ENCODE measurements at places on chromosomes 7 and 10. TPM values are rescaled to one million over a fixed set of nuclear protein-coding genes. Genes with fewer than 3 reads are reported as not detected.

CFAP58 gene
- total RNA-seq, result 0.64 TPM

AP5Z1 gene
- 37.6 TPM for total RNA-seq

DEPP1 gene
- 566 TPM for total RNA-seq

- no peak for DNase-seq
Measured at GRCh38 chr7:91690541-91691070, 189.9 kb downstream of the MTERF1 start.

DNA sequence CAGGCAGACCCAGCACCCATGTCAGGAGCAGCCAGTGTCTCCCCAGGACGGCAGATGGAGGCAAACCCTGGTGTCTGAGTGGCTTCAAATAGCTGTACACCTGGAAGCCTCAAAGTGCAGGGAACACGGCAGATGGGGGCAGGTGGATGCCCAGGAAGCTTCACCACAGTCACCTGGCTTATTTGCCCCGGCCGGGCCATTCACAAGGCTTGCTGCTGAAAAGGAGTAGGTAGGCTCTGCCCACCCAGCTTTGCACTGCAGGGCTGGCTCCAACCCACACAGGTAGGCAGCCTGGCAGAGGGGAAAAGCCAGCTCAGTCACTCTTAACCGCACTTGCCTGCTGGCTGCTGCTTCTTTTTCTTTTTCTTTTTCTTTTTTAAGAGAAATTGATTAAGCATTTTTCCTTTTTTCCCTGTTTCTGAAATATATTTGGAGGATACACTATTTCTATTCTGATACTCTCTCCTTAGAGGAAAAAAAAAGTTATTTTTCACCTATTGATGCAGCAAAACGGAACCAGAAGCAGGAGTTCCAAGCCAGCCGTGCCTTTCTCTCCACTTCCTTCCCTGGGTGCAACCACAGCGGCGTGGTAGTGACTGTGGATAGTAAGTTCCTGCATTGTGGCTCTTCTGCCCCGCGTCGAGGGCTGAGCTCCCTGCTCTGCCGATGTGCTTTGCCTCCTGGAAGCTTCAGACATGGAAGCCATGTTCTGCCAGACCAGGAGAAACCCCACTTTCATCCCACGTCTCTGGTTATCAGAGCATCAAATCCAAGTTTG lies 118.3 kb downstream of the KLF6 start:
- no peak for DNase-seq

DNA sequence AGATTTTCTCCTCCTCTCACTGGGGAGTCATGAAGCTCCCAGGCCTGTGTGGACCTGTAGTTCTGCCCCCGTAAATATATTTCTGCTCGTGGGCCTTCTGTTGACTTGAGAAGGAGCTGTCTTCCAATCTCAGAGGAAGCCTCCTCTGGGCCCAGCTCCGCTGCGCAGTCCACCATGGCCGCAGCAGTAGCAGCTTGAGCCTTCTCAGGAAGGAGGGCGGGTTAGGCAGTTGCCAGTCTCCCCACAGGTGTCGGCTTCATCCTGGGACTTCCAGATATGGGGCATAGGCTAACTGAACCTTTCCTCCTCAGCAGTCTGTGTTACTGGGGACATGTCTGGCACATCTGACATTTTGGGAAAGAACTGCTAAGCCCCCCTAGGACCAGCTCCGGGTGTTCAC lies 62.9 kb upstream of the TRIM8 start:
- DNase-seq, result no peak

DNA sequence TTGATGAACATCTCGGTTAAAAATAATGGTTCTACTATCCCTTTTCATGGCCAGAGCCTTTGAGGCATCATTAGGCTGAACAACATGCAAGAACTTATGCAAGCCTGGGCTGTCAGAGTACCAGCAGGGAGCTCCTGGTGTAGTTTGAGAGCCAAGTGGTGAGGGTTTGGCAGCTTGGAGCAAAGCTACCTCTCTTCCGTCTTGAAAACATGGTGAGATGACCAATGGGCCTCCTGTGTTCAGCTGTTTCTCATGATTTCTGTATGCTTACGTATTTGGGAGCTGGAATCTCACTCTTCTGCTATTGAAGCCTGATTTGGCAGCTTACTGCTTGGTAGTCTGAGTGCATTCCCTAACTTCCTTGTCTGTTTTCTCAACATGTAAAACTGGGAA lies 150.4 kb downstream of the CXCL12 start:
- no peak for DNase-seq

- DNase-seq, result no peak
Measured at GRCh38 chr10:6929148-6929830, 349.2 kb upstream of the PRKCQ start.

- DNase-seq, result no peak
Measured at GRCh38 chr10:106189292-106189691, 975.2 kb downstream of the SORCS1 start.

GRCh38 chr10:7891634-7892033 lies 73.3 kb downstream of the TAF3 start:
- no peak for DNase-seq

DNA sequence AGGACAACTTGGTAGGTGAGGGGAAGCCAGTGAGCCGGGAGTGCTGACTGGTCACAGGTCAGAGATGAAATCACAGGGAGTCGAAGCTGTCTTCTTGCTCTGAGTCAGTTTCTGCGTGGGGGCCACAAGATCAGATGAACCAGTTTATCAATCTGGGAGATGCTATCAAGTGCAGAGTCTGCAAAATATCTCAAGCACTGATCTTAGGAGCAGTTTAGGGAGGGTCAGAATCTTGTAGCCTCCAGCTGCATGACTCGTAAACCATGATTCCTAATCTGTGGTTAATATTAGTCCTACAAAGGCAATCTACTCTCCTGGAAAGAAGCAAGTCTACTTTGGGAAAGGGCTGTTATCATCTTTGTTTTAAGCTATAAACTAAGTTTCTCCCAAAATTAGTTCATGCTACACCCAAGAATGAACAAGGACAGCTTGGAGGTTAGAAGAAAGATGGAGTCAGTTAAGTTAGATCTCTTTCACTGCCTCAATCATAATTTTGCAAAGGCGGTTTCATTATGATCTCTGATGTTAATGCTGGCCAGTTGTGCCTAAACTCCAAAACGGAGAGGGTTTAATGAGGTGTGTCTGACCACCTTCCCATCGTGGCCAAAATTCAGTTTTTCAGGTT lies 8.4 kb upstream of the LMOD2 start:
- DNase-seq, result no peak

Data from mesenteric fat pad (tissue), 1 donor.